ENCODE measurements at places on chromosomes 2 and 18.

- DNase-seq: peak; percentile 24
Measured at GRCh38 chr2:127641846-127642507, 4.0 kb upstream of the GPR17 start.

DNA sequence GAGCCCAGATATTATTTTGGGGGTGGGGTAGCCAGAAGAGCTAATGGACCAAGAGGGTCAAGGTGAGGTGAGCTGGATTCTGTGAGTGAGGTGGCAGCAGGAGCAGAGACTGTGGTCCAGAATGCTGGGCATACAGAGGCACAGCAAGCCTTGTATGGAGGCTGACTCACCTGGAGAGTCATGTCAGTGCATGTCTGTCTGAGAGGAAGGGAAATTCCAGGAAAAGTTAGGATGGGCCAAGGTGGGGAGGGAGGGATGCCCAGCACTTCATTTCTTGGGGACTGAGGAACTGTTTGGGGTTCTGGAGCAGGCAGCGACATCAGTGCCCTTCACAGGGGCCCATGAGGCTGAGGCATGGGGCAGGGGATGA lies 21.1 kb downstream of the PER2 start:
- no peak for DNase-seq

- no peak for DNase-seq
Measured at GRCh38 chr18:79522451-79523205, 126.9 kb downstream of the NFATC1 start.

- no peak for DNase-seq
Measured at GRCh38 chr2:111634995-111635538, 248.9 kb downstream of the ANAPC1 start.

DNA sequence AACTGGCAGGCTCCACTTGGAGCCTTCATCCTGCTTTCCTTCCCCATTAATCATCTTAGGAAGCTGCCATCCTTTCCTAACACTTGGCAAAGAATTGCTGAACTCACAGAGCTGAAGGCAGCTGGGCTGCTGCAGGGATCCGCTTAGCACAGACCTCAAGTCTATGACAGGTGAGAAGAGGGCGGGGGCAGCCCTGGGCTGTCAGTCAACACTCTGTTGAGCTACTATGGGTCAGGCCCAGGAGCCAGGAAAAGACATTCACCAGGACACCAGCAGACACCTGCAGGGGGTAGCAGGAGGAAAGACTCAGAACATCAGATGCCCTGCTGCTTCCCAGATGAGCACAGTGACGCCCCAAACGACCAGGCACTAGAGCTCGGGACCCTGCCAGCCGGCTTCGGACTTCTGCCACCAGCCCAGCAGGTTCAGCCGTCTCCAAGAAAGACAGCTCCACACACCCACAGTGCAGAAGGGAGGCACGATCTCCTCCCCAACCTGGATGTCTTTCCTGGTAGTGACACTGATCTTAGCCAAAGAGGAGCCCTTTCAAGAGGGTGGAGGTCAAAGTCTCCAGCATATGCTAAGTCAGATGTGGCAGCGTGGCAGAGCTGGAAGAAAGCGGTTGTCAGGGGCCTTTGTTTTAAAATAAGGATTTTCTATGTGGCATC lies 55.2 kb downstream of the SNORC start:
- no peak for DNase-seq

DNA sequence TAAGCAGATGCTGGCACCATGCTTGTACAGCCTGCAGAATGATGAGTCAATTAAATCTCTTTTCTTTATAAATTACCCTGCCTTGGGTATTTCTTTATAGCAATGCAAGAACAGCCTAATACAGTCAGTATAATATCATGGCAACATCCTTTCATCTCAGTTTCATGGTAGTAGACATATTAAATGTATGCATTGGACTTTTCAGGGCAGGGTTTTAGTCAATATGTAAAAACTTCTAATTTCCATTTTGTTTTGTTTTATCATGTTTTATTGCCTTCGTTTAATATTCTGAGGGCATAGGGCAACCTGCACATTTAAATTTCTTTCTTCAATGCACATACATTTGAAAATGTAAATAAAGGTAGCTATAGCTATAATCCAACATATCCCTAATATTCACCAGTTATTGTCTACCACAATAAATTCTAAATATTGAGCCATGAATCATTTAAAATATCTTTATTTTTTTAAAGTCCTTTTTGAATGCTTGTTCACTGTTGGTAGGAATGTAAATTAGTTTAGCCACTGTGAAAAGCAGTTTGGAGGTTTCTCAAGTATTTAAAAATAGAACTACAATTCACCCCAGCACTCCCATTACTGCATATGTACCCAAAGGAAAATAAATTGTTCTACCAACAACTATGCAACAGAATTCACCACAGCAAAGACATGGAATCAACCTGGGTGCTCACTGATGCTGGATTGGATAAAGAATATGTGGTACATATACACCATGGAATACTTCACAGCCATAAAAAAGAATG lies 41.8 kb upstream of the GRB14 start:
- no peak for DNase-seq

DNA sequence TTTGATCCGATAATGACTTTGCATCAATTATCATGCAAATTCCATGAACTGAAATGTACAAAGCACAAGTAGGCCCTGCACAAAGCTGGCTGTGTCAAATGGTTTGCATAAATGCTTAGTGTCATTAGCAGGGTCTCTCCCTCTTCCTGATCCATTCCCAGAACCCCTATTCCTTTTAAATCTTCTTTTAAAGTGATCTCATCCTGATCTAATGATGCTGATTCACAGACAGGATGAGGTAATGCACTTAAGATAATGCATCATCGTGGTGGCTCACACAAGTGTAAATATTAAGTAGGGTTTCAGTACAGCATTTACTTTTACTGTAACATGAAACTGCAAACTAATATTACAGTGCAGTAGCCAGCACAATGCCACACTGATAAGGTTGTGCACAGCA lies 304.8 kb upstream of the SOX11 start:
- DNase-seq: no peak

DNA sequence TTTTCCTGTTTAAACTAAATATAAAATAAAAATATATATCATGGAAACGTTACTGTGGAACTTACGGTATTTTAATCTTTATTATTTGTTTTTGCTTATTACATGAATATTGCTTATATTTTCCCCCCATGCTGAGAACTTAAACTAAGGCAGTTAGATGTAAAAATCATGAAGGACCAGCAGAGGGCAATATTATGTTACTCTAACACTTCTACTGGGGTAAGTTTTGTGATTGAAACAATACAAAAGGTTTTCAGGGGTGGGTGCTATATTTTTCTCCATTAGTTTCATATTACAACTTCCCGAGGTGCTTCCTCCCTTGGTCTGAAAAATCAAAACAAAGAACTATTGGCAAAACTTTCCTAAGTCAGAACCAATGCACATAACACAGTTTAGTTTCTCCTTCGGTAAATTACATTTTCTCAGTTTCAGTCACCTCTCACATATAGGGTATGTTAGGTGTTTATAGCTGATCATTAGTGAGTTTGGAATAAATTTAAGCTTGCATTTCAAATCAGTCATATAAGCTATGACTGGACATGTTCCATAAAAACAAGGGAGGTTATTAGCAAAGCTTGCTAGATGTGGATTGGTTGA lies 54.8 kb downstream of the ZNF407 start:
- DNase-seq: no peak

GRCh38 chr18:13374468-13375301 lies 156.1 kb downstream of the LDLRAD4 start:
- no peak for DNase-seq

DNA sequence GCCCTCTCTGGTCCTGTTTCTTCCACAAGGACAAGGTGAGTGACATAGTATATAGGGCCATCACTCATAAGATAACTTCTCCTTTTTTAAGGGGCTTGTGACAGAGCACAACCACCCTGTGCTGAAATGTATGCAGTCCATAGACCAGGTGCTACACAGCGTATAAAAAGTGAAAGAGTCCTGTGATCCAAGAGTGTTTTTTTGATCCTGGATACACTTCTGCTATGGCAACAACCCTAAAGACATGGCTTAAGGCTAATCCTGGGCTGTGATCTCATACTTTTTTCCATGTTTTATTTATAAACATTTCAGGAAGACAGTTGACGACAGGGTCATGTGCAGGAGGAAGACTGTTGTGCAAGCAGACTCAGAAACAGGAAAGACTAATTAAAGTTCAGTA lies 400.5 kb upstream of the TCF4 start:
- no peak for DNase-seq

DNA sequence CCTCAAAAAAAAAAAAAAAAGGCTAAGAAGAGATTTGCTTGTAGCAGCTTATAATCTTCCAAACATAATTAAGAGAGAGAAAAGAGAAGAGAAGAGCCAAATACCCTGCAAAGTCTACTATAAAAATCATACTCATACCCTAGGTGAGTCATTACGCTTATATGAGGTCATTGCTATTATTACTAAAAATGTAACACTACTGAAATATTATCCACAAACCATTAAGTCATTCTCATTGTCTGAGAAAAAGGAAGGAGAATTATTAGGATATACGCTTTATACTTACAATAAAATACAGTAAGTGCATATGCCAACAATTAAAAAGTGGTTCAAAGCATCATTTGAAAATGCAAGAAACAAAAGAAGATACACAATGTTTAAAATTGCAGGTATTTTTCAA lies 66.5 kb downstream of the COLEC12 start:
- DNase-seq: no peak

DNA sequence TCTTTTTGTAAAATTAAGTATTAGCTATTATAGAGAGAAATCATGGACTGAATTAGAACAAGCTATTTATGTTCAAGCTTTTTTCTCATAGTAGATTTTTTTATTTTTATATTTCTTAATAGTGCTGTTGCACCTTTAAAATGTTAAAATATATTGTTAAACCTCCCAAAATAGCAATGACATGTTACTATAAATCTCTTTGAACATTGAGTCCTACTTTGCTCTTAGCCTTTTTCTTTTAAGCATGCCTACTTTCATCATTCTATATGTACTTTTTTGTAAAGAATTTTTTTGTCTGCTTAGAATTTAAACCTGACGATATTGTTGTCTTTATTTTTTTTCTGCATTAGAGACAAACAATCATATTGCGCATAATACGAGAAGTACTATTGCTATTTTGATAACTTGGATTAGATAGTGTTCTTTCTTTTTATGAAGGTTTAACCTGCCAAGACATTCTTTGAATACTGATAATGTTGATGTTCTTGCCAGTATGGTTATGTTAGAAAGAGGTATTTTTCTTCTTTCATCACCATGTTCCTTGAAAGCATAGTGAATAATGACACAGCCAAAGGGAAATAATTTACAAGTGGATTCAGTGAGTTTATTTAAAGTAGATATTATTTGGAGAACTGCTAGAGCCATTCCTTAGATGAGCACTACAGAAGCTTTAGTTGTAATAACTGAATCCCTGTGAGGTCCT lies 40.6 kb downstream of the PMS1 start:
- DNase-seq: no peak

DNA sequence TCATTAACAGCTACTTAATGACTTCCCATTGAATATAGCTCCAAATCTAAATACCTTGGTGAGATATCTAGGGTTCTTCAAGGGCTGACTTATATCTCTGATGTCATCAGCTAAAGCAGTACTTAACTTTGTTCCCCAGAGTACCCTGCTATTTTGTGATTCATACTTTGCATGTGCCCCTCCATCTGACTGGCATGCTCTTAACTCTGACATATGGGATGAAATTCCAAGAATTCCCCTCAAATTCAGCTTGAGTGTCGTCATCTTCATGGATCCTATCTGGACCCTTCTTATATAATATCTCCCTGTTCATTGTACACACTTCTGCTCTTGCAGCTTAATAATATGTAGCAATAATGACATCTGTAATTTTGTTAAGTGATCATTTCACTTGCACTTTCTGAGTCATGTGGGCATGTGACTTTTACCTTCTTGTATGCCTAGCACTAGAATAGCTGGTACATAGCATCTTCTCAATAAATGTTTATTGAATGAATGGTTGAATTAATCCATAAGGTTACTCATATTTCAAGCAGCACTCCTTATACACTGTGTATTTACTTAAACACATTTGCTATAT lies 172.9 kb downstream of the WDR7 start:
- no peak for DNase-seq

GRCh38 chr2:186274936-186275575 lies 211.0 kb upstream of the ZC3H15 start:
- no peak for DNase-seq

- no peak for DNase-seq
Measured at GRCh38 chr2:48721158-48721557, 34.4 kb downstream of the LHCGR start.

DNA sequence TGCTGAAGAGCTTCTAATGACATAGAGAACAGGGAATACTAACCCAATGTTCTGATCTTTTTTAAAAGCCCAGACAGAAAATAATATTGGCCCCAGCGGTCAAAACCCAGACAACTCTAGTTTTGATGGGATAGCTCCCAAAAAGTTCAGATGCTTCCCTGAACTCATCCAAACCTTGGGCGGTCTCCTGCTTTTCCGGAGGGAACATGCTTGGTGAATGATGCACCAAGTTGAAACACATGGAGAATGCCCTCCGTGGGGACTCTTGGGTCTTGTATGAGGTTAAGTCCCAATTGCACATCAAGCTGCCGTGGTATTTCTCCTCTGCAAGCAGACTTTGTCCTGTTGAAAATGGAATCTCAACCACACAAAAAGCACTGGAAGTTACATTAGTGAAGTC lies 120.7 kb upstream of the CTAGE1 start:
- DNase-seq: no peak

DNA sequence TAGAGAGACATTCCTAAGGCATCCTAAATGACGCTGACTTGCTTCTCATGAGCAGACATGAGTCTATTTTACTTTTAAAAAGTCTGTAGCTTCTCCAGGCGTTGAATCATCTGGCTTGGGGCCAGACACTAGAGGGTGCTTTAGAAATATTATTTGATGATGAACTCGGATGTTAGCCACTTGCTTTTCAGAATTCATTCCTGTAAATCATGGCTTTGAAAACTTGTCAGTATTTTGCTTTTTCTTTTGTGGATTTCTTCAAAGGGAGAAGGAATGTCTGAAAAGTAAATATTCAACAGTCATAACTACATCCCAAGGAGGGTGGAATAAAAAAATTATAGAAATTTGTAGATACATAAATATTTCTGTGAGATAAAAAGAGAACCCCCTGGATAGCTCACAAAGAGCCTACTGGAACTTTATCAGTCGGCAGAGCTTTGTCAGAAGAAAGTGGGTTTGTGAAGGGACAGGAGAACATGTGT lies 370.8 kb downstream of the OSR1 start:
- no peak for DNase-seq

DNA sequence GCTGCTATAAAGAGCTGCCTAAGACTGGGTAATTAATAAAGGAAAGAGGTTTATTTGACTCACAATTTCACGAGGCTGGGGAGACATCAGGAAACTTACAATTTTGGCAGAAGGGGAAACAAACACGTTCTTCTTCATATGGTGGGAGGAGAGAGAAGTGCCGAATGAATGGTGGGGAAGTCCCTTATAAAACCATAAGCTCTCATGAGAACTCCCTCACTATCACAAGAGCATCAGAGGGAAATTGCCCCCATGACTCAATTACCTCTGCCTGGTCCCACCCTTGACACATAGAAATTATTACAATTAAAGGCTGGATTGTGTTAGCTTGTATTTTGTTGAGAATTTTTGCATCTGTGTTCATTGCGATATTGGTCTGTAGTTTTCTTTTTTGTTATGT lies 460.5 kb upstream of the RAB6C start:
- DNase-seq: no peak

All from stimulated activated CD8-positive, alpha-beta memory T cell treated with anti-CD3 and anti-CD28 coated beads, Interleukin-7, amount 100 ng/mL, for 1 hour (primary cell).